NCI-H2081 (cell line): ENCODE measurements at places on chromosomes 11 and 22.

GRCh38 chr11:28629235-28629634, 521.0 kb downstream of the METTL15 start:
- no peak for DNase-seq

- peak; percentile 85 for DNase-seq
These were observed 616 bp downstream of the PNPLA2 start for GRCh38 chr11:819129-819931.

DNA sequence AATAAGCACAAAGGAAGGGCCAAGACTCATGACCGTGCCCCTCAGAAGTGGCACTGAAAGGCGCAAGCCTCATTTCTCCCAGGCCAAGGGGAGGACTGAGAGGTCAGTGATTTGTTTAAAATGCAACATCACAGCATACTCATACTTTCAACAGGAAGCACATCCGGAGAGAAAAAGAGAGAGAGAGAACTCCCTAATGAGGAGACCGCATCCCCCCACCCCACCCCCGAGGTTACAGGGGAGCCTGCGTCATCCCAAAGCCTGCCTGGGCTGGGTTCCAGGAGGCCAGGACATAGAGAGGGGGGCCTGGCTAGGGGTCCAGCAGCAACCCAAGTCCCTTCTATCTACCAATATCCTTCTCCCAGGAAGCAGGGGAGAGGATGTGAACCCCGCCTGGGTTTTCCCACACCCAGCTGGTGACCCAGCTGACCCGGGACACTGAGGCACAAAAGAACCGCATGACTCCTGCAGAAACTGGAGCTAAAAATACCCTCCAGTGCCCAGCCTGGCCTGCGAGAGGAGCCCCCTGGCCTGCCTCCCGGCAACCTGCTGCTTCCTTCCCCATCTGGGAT, 3.8 kb downstream of the CSNK1E start:
- no peak for DNase-seq

DNA sequence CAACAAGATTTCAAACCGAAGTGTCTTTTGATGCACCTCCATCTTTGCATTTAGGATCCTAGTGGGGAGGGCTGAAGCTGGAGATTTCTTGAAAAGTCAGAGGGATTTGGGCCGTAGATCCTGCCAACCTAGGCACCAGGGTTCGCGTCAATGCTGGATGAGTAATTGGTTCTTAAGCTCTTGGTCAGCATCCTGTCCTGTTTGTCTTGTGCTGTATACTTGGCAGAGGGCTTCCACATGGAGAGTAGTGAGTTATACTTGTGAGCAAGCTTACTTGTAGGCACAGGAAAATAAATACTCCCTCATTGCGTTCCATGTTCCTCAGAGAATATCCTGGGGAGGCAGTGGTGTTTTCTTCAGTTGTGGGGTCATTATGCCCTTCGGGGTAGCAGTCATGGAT, 12.6 kb downstream of the INSC start:
- no peak for DNase-seq

DNA sequence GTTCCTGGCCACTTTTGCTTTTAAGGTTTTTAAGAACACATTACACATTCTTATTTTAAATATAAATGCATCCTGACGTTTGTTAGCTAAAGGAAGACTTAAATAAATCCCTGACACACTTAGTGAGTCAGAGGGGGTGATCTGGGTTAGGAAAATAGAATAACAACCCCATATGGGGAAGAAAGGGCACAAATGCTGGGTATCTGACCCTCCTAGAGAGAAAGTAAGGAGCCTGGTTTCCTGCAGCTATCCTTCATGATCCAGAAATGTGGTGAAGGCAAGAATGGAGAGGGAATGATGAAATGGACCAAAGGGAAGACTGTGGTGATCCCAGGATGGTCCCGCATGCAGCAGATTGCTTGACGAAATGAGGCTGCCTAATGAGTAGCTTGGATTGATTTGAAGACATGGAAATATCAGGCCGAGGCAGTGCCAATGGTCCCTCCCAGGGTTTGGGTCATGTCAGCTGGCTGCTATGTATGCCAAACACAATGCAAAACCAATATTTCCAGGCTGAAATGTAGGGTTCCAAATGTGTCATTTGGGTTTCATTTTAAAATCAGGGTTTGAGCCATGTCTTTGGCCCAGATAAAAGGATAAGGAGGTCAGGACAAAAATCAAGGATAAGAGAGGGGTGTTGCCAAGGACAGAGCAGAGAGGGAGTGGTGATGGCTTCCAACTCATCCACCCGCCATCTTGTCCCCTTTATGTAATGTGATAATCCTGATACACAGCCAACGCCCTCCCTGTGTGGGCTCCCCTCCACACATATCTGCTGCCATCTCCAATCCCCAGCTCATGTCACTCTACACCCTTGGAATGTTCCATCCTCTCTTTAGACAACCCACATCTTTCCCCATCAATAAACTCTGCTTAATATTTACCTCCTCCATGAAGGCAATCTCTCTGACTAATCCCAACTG, 135.1 kb upstream of the PITPNB start:
- DNase-seq: no peak

DNA sequence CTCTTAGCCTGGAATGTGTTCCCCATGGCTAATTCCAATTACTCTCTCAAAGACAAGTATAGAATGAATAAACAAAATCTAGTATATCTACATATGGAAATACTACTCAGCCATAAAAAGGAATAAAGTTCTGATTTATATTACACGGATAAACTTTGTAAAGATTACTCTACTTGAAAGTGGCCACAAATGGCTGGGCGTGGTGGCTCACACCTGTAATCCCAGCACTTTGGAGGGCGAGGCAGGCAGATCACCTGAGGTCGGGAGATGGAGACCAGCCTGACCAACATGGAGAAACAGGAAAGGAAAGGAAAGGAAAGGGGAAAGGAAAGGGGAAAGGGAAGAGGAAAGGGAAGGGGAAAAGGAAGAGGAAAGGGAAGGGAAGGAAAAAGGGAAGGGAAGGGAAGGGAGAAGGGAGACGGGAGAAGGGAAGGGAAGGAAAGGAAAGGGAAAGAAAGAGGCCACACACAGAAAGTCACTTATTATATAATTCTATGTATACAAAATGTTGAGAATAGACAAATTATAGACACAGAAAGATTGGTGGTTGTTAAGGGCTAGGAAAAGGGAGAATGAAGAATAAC, 90.7 kb upstream of the CLNS1A start:
- DNase-seq: no peak

- DNase-seq: no peak
These were observed 9.8 kb downstream of the PPFIBP2 start for GRCh38 chr11:7523416-7524210.

GRCh38 chr22:28736301-28737155, 5.1 kb downstream of the CHEK2 start:
- DNase-seq: peak; percentile 0

DNA sequence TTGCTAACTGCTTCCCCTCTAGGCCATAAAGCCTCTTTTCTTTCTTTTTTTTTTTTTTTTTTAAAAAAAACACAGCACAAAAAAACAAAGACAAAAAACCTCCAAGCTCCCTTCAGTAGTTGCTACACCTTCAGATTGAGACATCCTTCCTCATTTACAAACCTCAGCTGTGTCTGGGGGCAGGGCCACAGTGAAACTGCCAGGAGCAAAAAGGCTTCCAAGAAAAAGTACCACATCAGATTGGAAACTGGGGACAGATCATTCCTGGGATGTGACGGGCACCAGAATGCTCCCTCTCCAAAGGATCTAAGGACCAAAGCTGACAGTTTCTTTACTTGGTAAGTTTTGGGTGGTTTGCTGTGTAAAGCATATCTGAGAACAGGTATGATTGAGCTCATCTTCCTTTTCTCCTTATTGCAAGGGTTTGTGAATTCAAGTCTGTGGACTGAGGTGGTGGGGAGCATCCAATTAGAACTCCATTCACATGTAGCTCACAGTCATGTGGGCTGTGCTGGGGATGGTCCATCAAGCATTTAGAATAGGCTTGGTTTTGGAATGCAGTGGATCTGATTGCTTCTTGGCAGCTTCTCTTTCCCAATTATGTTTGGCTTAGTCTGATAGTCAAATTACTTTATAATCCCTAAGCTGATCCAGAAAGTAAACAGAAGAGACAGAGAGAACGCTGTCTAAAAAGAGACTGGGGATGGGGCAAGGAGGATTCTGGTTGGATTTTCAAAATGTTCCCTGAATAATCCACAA, 705 bp downstream of the BBOX1 start:
- no peak for DNase-seq

DNA sequence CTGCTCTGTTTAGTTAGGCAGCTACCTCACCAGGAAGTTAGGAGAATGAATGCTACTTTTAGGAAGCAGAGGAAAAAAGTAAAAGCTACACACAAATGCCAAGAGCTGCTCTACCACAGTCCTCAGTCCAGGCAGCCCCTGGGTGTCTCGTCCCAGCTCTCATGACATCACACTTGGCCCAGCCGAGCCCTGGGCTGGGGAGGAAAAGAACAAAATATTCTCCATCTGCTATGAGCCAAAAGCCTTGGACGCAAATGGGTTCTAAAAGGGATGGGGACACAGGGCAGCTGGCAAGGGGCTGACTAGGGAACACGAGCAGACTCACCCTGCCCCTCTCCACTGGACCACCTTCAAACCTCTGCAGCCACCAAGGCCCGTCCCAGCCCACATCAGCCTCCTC, 26.1 kb downstream of the TMEM184B start:
- DNase-seq: no peak

GRCh38 chr22:18103527-18104269, 6.9 kb upstream of the TUBA8 start:
- no peak for DNase-seq

DNA sequence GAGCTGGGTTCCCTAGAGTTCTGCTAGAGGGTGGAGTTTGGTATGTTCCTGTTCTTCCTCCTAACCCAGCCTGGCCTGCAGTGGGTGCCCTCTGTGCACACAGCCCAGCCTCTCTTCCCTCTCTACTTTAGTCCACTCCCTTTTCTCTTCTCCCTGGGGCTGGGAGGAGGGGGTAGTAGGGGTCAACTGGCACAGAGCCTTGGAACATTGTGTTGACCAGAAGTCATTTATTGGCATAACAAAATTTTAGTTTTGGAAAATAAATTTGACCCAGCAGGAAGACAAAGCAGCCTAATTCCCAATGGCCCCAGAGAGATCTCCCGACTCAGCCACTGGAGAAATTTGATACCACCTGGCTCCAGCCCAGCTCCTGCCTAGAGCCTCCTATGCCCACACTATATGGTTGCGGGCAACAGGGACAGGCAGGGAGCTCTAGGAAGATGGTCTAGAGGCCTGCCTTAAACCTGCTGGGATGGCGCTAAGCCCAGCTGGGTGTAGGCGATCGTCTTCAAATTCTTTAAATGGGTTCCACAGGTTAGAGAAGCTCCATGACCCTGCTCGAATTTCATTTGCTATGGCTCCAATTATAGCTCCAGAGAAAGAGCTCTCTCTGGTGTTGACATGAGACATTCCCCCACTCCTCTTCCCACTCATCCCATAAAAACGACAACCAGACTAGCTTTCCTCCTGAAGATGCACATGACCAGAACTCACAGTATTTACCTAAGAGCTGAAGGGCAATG, 9.9 kb downstream of the PCSK7 start:
- DNase-seq: peak; percentile 86

GRCh38 chr22:25492162-25492561, 72.3 kb upstream of the GRK3 start:
- DNase-seq: no peak

GRCh38 chr22:37032134-37032534, 12.6 kb downstream of the MPST start:
- DNase-seq: no peak

- DNase-seq: no peak
These were observed 83.2 kb upstream of the SYT13 start for GRCh38 chr11:45369313-45369712.

DNA sequence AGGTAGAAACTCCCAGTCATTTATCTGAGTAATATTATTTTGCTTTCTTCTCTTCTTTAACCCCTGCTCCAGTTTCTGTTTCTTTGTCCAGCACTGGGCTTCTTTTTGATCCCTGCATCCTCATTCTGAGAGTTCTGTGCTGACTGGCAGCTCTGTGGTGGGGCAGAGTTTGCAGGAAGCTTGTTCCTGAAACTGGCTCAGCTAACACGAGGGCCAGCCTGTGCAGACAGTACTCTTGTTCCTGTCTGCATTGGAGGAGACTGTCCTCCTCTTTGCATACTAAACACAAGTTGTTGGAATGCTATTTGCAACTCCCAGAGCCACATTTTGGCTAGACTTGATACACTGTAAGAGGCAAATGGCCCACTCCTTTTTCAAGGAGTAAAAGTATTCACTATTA, 93.1 kb upstream of the HORMAD2 start:
- DNase-seq: no peak

DNA sequence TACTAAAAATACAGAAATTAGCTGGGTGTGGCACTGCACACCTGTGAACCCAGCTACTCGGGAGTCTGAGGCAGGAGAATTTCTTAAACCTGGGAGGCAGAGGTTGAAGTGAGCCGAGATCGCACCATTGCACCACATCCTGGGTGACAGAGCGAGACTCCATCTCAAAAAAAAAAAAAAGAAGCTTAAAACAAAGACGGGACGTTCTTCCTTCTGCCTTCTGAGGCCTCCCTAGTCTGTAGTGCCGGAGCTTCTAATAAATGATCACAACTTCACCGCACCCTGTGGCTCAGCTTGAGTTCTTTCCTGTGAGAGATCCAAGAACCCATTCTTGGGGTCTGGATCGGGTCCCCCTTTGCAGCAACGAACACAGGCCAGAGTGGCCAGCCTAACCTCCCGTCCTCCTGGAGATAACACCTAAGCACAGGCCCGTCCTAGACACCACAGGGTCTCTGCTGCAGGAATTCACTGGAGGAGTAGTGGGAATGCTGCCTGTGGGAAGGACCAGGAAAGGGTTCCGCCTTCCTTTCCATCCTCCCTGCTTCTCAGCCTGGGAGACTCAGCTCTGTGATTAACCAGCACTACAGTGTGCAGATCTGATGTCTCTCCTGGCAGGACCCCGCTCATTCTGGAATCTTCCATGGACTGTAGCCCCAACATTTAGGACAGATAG, 2.2 kb upstream of the APOBEC3H start:
- DNase-seq: no peak

DNA sequence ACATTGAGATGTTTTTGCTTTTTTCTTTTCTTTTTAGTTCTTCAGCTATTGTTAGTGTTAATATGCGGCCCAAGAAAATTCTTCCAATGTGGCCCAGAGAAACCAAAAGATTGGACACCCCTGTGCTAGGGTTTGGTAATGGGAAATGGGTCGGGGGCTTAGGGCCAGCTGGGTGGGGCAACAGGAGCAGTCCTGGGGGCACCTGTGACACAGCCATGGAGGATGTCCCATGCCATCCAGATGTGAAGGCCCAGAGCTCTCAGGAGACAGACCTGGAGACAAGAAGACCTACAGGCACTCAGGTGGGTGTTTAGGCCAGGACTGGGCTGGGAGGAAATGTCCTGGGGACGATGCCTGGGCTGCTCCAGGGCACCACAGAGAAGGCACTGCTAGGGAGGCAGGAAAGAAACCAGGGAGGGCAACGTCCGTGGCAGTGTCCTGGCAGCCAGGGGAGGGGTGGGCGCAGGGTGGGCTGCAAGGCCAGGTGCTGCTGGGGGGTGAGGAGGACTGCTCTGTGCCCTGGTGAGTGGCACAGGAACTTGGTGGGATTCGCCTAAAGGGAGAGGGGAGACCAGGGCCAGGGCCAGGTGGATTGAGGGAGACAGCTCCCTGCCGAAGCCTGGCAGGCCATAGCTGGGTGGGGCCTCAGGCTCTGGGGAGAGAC, 21.4 kb downstream of the RELT start:
- DNase-seq: no peak
